HAP-1 (cell line): ENCODE measurements at places on chromosomes 3 and 15.
A peak's percentile ranks its signal among the peaks of the same experiment; 100 is the strongest.

DNA sequence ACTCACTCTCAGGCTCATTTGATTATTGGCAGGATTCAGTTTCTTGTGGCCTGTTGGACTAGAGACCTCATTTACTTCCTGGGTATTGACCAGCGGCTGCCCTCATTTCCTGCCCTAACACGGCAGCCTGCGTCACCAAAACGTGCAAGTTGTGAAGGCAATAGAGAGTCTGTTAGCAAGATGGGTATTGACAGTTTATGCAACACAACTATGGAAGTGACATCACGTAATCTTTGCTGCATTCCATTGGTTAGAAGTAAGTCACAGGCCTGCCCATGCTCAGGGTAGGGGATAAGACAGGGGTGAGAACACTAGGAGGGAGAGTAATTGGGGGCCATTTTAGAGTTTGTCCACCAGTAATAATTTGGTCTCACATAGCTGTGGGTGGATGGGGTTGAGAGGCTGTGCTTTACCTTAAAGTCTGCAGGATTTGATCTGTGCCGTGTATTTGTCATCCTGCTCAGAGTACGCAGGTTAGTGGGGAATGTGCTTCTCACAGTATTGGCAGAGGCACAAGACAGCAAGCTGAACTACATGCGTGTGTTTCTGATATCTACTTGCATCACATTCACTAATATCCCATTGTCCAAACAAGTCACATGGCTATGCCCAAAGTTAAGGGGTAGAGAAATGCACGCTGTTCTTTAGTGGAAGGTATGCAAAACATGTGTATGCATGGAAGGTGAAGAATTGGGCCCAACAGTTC, 83.3 kb downstream of the EDEM1 start:
- DNase-seq, result no peak

GRCh38 chr15:99578809-99579208, 13.0 kb downstream of the MEF2A start:
- DNase-seq, result no peak

DNA sequence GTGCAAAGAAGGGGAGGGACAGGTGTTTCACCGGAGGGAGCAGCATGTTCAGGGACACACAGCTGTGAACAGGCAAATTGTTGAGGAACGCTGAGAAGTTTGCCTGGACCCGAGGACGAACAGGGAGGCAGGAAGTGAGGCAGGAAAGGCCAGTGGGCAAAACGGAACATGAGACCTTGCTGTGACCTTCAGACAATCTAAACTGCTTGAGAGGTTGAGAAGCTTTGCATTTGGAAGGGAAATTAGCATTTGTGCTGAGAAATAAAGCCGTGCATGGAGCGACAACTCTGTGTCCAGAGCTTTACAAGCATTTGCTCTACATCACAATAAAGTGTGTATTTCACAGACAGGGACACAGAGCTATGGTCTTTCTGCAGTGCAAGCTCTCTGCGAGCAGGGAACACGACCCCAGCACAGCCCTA, 47.9 kb downstream of the CDC25A start:
- DNase-seq, result peak; percentile 86

GRCh38 chr15:23629234-23629805, 18.3 kb downstream of the MAGEL2 start:
- DNase-seq, result no peak

GRCh38 chr3:87795701-87796100, 263.1 kb downstream of the CGGBP1 start:
- no peak for DNase-seq

- no peak for DNase-seq
Measured at GRCh38 chr15:66130496-66131034, 123.0 kb downstream of the MEGF11 start.

DNA sequence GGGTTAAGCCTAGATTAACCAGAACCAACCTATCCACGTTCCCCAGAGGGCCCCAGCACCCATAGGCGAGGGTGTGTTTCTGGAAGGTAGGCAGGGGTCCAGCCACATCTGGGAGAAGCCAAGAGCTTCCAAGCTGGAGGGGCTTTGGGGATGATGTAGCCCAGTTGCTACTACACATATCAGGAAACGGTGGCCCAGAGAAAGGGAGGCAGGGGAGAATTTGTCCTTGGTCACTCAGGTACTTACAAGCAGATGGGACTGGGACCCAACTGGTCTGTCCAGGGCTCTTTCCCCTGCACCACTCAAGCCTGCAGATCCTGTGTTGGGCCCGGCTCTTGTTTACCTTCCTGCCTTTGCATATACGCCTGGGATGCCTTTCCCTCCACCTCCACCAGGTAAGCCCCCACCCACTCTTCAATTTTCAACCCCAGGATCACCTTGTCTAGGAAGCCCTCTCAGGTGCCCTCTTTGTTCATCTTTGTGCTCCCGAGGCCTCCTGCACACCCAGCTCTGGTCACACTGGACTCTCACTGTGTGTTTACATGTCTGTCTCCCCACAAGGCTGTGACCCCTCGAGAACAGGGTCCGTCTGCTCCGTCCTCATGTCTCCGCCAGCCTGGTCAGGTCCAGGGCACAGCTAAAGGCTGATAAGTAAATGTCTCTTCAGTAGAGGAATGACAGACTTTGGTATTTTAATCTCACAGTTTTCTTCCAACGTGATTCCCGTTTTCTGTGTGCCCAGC, 204.4 kb upstream of the LINGO1 start:
- DNase-seq, result no peak

- no peak for DNase-seq
Measured at GRCh38 chr3:88301273-88301995, 151.7 kb downstream of the C3orf38 start.

DNA sequence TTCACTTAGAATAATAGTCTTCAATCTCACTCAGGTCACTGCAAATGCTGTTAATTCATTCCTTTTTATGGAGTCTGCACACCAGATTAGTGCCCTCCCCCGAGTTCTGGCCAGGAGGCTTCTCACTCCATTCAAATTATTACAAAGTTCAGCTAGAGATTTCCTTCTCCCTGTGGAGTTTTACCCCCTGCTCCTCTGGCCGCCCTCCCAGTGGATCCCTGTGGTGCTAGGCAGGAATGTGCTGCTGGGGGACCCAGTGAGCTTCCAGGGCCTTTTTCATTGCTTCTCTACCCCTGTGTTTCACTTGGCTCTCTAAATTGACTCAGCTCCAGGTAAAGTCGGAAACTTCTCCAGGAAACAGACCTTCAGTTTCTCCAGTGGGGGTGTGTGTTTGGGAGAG, 42.7 kb upstream of the CD200R1L start:
- DNase-seq, result no peak

DNA sequence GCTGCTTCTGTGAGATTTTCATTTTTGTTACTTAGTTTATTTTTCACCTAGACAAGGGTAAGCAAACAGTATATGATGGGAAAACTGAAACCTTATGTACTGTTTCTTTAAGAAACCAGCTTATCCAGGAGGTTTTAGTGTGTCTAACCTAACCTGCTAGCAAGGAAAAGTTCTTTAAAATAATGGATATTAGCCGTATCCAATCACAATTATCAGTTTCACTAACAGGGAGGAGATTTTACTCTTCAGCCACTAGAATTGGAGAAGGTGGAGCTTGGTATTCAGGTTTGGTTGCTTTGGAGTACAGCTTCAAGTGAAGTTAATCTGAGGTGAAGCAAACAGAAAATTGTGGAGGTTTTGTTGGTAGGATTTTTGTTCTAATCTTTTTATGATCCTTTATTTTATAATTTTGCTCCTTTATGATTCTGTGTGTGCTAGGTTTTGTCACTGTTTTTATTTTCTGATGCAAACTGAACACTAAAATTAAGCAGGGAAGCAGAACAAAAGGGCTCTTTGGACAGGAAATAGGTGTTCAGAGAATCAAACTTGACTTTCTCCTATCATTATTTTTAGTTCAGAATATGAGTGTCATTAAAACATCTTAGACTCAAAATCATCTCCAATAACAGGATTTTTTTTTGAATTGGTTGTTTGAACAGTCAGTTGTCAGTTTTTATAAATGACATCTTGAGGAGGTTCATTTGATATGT, 13.0 kb downstream of the ZFAND6 start:
- DNase-seq, result peak; percentile 61

GRCh38 chr3:148914936-148915690, 50.0 kb downstream of the CPA3 start:
- peak; percentile 4 for DNase-seq

DNA sequence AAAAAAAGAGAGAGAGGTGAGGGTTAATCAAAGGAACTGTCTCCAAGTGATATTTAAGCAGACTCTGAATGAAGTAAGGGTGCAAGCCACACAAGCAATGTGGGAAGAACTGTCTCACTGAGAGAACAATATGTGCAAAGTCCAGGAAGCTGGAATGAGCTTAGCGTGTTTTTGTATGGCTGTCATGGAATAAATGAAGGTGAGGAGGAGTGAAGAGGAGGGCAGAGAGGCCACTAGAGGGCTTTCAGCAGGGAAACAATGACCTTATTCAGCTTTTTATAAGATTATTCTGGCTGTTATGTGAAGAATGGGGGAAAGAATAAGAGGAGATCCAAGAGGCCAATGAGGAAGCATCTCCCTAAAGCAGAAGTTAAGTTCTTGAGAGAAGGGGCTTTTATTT, 86.9 kb upstream of the COL8A1 start:
- no peak for DNase-seq

GRCh38 chr3:27556887-27557286, 72.7 kb upstream of the SLC4A7 start:
- no peak for DNase-seq

GRCh38 chr15:30903497-30904187, at the start of gene FAN1:
TSS of gene FAN1 (plus strand) at chr15:30903915. CDS start at chr15:30904664, 749 bp downstream.
- DNase-seq, result peak; percentile 91

GRCh38 chr3:170862618-170863374, 7.2 kb downstream of the RPL22L1 start:
- no peak for DNase-seq

GRCh38 chr3:159872374-159873109, 116.1 kb upstream of the IL12A start:
- DNase-seq, result no peak

DNA sequence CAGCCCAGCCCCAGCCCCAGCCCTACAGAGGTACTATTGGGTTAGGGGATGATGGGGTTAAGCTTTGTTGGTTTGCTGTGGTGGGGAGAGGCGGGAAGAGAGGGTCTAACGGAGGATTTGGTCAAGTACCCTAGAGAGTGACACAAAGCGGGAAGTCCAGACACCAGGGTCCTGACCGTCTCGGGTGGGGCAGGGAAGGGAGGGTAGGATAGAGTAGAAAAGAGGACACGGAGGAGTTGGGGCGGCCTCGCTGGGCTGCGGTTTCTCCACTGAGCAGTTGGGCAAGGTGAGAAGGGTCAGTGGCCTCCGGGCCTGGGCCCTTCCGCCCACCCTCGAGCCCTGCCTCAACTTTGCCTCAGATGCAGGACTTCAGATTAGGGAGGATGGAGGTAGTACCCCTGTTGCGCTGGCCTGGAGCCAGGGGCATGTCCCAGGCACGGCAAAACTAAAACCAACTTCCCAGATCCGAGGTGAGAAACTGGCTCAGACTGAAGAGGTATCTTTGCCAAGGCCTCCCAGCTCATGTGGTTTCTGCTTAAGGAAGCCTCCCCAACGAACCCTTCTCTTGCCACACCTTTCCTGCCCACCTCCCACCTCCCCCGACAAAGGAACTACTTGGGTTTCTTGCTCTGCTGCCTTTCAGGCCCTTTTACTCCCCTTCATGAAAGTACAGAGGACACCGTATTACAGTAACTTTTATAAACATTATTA, 551 bp downstream of the PML start:
- DNase-seq, result peak; percentile 32

DNA sequence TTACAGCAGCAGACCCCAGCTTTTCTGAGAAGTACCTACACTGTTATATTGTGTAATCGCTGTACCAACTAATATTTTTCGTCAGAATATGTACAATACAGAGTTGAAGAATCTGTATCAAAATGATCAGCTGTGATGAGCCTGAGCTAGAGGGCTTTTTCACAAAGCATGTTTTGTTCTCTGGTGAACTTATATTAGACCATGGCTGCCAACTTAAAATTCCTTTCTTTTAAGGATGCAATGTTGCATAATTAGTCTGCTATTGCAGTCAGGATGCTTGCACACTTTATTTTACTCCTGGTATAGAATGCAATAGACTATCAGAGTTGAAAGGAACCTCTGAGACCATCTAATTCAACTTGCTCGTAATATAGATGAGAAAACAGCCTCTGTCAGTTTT, 127.8 kb downstream of the RBMS3 start:
- DNase-seq, result no peak

DNA sequence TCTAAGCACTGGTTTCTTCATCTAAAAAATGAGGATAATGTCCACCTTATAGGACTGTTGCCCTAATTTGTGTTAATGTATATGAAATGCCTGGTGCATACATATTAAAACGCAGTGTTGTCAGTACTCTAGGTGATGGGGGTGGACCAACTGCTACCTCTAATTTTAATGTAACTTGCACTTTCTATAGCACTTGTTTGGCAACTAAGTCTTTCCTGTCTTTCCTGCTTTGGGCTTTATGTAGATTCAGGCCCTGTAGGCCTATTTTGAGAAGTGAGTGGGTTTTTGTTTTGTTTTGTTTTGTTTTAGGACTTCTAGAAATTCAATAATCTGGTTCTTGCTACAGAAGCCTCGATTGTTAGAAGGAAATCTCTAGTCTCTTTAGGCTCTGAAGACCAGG, 21.2 kb downstream of the SLC7A14 start:
- DNase-seq, result no peak

GRCh38 chr3:2713923-2714322, 396.3 kb downstream of the IL5RA start:
- DNase-seq, result peak; percentile 19

- no peak for DNase-seq
Measured at GRCh38 chr3:85539232-85539631, 580.4 kb downstream of the CADM2 start.

- no peak for DNase-seq
Measured at GRCh38 chr3:132654190-132654589, 5.4 kb downstream of the ACAD11 start.

- DNase-seq, result peak; percentile 15
Measured at GRCh38 chr3:53949541-53949940, 57.9 kb upstream of the SELENOK start.

GRCh38 chr3:99323940-99324339, 314.5 kb upstream of the COL8A1 start:
- no peak for DNase-seq

GRCh38 chr3:18739099-18739433, 313.9 kb upstream of the SATB1 start:
- DNase-seq, result no peak

GRCh38 chr15:60086681-60087429, 82.7 kb downstream of the FOXB1 start:
- DNase-seq, result no peak

GRCh38 chr3:154180836-154181691, 59.9 kb downstream of the ARHGEF26 start:
- DNase-seq, result no peak
